ENCODE measurements at places on chromosomes 6 and 20.

DNA sequence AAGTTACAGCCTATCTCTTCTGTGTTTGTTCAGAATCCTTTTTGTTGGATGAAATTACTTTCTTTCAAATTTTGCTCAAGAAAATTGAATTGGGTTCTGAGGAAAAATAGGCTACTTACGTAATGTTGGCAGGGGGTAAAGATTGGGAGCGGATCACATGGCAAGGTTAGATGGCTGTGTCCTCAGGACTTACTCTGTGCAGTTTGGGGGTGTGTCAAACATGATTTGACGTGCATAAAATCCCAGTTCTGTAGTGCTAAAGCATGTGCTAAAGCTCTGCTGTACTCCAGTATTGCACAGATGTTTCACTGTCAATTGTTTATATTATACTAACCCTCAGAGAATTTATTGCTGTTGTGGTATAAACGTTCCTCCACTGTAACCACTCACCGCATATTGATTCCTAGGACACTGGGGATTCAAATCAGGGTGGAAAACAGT, 2.6 kb downstream of the NT5E start:
- DNase-seq, result no peak

DNA sequence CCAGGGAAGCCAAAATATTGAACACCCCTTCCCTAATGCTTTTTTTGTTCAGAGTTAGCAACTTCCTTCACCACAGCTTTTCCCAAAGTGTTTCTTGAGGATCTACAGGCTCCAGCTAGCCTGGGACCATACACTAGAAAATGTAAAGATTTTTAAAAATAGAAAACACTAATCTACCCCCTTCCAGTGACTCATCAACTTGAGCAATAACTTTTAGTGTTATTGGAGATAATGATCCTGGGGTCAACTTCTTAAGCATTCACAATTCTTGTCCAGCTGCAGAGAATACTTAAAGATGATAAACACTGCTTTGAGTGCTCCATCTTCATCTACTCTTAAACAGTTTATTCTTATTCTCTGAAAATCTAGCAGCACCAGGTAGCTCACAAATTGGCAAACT, 131.6 kb downstream of the COL9A1 start:
- no peak for DNase-seq

DNA sequence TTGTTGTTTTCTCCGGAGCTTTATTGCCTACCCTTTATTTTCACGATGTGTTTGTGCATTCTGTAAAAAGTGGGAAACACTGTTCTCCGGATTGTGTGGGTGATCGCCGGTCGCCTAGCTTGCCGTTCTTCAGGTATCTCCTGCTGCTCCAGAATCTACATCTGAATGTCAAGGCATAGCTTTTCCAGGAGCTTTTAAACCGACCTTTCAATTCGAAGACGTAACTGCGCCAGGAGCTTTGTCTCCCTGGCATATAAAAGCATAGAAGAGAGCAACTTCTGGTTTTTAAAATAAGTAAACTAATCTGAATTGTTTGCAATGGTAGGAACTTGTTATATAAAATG, 96.0 kb downstream of the HFE start:
- DNase-seq, result peak; percentile 60

GRCh38 chr20:35975576-35976373, 7.4 kb downstream of the CNBD2 start:
- no peak for DNase-seq

DNA sequence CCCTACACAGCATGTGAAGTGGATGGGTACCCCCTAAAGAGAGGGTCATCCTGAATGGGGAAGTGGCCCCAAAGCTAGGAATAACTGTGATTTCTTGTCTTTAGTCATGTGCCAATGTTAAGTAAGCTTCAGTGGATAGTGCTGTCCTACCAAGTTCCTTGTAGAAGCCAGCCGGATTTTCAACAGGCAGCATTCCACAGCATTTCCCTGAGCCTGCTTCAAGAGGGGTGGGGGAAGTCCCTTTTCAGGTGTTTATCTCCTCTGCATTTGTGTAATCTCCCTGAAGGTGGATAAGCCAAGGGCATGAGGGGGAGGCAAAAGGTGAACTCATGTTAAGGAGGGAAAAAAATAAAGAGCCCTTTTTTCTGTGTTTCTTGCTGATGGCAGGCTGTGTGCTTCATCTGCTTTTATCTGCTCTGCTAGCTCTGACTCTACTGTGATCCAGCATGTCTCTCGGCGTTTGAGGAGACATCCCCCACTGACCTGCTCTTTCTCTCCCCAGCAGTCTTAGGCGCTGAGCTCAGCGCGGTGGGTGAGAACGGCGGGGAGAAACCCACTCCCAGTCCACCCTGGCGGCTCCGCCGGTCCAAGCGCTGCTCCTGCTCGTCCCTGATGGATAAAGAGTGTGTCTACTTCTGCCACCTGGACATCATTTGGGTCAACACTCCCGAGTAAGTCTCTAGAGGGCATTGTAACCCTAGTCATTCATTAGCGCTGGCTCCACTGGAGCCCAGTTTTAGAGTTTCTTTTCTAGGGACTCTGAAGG, 1.9 kb downstream of the EDN1 start:
- DNase-seq, result peak; percentile 54

- no peak for DNase-seq
Measured at GRCh38 chr20:20517296-20517695, 149.4 kb downstream of the INSM1 start.

GRCh38 chr6:107408714-107409113, 50.6 kb downstream of the PDSS2 start:
- DNase-seq, result no peak

- DNase-seq, result no peak
Measured at GRCh38 chr6:151118461-151119123, 121.2 kb upstream of the AKAP12 start.

Data from ecto neural progenitor cell (in vitro differentiated cells).